WERI-Rb-1 (cell line): ENCODE measurements at places on chromosomes 1 and 21.

GRCh38 chr1:28428012-28428411 lies 58.5 kb downstream of the PHACTR4 start:
- DNase-seq = no peak

- no peak for DNase-seq
These were observed 40.1 kb downstream of the MAST2 start for GRCh38 chr1:45843474-45843905.

GRCh38 chr1:110877364-110877763 lies 4.4 kb downstream of the CD53 start:
- DNase-seq = no peak

DNA sequence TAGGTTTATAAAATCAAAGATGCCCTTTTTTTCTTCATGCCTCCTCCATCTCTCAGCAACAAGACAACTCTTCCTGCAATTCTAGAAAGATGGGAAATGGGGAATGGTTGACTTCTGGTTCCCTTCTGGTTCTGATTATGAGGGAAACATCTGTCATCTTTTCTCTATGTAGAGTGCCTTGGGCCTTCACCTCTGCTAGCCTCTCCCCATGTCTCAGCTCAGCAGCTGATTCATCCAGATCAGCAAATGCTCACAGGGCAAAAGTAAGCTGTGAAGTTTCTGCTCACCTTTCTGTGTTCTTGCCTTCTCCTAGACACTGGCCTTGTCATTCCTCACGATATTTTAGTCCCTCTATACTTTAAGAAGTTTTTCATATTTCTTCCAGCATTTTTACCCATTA lies 17.8 kb upstream of the BECN2 start:
- DNase-seq = no peak

GRCh38 chr1:37755290-37755689 lies 9.6 kb downstream of the EPHA10 start:
- no peak for DNase-seq

DNA sequence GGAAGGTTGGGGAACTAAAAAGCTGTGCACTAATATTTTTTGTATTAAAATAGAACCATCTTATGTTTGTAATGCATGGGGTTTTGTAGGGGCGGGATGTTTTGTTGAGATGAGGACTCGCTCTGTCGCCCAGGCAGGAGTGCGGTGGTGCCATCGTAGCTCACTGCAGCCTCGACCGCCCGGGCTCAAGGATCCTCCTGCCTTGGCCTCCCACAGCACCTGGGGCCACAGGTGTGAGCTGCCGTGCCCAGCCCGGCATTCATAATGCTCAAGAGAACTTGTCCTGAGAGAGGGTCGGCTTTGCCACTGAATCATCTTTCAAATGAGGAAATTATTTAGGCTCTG lies 3.0 kb upstream of the C1orf159 start:
- no peak for DNase-seq

- no peak for DNase-seq
These were observed 4.9 kb upstream of the SH3D21 start for GRCh38 chr1:36301220-36301619.

DNA sequence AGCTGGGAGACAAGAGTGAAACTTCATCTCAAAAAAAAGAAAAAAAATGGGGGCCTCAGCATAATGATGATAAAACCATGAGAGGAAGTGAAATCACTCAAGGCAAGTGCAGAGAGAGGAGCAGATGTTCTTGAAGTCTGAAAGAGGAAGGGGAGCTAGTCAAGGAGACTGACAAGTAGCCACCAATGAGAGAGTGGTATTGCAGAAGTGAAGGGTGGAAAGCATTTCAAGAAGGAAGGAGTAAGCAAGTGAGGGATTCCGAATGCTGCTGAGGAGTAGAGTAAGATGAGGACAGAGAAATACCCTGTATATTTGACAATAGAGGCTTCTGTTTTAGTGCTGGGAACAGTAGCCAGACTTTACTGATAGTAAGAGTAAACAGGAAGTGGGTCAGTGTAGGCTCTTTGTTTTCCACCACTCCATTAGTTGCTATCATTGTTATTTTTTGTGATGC lies 2.9 kb downstream of the TATDN3 start:
- no peak for DNase-seq

DNA sequence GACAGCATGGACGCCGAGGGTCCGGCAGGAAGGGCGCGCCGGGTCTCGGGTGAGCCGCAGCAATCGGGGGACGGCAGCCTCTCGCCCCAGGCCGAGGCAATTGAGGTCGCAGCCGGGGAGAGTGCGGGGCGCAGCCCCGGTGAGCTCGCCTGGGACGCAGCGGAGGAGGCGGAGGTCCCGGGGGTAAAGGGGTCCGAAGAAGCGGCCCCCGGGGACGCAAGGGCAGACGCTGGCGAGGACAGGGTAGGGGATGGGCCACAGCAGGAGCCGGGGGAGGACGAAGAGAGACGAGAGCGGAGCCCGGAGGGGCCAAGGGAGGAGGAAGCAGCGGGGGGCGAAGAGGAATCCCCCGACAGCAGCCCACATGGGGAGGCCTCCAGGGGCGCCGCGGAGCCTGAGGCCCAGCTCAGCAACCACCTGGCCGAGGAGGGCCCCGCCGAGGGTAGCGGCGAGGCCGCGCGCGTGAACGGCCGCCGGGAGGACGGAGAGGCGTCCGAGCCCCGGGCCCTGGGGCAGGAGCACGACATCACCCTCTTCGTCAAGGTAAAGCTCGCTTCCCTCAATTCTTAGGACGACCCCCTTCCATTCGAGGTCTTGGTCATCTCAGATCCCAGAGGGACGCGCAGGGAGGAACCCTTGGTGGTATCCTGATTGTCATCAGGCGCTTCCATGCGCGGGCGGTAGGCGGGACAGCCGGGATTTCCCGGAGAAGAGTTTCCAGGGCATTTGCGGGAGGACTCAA lies 1.6 kb downstream of the CLIC6 start:
- no peak for DNase-seq

DNA sequence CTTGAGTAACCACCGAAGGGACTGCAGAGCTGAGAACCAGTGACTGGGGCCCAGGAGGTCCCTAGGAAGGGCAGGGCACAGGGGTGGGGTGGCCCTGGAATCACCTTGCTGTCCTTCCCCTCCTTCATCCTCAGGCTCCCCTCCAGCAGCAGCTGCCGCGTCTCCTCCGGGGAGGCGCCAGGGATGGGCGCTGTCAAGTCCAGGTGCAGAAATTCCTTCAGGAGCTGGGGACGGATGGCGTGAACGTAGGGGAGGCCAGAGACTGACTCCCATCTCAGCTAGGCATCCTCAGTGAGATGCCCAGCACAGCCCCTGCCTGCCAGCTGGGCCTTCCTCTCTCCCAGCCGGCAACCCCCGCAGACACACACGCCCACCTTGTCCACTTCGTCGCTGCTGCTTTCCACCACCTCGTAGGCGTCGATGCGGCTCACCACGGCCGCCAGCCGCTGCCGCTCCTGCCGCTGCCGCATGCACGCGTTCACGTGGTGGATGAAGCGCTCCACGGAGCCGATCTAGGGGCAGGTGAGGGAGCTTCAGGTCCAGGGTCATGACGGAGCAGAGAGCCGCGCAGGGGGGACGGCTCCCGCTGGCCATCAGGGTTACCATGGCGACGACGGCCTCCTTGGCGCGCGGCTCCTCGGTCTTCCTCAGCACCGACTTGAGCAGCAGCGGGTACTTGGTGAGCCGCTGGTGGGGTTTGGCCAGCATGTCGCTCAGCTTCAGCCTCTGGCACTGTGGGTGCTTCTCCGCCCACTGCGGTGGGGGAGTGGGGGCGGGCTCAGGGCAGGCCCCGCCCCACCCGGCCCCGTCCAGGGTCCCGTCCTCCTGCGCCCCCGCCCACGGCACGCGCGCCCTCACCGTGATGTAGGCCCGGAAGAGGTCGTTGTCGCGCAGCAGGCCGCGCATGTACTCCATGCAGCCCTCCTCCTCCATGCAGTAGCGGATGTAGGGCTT lies 4.4 kb upstream of the TNFRSF25 start:
- no peak for DNase-seq

- DNase-seq = no peak
These were observed 90.6 kb downstream of the DMRTB1 start for GRCh38 chr1:53549781-53550180.

DNA sequence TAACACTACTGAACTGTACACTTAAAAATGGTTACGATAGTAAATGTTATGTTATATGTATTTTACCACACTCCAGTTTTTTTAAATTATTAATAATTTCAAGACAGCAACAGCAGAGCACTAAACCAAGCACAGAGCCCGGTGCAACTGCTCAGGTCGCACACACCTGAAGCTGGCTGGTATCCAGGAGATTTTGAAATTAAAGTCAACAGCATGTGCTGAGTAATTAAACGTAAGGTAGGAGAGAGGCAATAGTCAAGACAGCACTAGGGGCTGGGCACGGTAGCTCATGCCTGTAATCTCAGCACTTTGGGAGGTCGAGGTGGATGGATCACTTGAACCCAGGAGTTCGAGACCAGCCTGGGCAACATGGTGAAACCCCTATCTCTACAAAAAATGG lies 35.1 kb upstream of the SLC30A10 start:
- no peak for DNase-seq

DNA sequence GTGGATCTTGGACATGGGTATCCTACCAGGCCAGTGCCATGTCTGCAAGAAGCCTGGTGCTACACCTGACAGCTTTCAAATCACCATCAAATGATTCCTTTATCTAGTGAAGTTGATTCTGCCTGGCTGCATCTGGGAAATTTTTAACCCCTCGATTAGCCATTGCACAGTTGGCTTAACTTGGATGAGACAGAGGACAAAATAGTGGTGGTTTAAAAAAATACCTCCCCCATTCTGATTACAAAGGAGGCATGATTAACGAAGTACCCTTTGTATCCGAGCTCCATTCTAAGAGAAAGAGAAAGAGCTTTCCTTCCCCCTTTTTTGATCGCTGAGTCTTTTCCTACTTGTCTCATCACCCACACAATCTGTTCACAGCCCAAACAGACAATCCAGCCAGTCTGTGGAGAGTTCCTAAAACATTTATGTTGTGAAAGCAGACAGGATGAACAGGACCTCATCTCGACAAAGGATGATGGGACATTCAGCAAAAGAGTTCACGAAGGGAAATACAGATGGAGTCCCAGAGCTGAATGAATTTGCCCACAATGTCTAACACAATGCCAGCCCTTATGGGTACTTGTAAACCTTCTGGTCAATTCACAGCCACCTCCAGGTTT lies 20.5 kb downstream of the WLS start:
- no peak for DNase-seq

DNA sequence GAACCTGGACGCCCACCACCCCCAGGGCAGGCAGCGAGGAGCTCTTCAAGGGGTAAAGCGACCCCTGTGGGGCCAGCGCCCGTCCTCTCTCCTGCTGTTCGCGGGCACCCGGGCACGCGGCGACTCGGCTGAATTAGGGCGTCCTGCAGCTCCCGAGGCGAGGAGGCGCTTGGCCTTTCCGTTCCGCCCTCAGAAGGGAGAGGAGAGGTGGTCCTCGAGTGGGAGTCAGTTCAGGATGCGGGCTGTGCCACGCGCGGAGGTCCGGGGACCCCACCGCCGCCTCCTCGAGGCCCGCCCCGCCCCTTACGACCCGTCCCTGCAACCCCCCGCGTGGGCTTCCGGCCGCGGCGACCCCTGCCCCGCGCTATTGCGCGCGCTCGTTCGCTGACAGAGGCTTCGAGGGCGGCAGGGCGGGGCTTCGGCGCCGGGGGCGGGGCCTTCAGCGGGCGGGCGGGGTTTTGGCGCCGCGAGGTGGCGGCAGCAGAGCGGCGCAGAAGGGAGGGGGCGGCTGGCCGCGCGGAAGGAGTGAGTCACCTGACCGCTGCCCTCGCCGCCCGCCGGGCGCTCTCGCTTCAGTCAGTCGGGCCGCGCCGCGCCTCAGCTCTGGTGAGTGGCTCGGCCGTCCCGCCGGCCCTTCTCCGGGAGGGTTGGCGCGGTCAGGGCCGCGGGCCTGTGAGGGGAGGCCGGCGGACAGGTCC lies at the start of gene BACH1:
BACH1 (plus strand) TSS at position 575 of the 698 bp plus-strand sequence. CDS start 22,359 bp downstream, outside the sequence.
- DNase-seq = peak; percentile 92

DNA sequence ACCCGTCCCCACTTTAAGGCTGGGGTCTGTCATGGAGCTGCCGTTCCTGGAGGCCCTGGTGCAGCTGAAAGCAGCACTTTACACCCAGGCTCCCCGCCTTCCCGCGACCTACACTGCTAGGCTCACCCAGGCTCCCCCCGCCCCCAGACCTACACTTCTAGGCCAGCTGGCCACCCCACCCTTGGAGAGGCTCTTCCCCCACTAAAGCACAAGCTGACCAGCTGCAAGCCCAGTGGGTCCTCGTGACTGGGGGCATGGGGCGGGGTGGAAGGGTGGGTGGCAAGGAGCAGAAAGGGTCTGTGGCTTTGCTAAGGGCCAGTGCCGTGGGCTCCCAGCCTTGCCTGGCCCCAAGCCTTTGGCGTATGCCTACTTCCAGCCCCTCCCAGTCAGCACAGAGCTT lies 9.7 kb upstream of the ARHGEF16 start:
- no peak for DNase-seq

- no peak for DNase-seq
These were observed 120.5 kb upstream of the HMGB4 start for GRCh38 chr1:33743221-33743998.

DNA sequence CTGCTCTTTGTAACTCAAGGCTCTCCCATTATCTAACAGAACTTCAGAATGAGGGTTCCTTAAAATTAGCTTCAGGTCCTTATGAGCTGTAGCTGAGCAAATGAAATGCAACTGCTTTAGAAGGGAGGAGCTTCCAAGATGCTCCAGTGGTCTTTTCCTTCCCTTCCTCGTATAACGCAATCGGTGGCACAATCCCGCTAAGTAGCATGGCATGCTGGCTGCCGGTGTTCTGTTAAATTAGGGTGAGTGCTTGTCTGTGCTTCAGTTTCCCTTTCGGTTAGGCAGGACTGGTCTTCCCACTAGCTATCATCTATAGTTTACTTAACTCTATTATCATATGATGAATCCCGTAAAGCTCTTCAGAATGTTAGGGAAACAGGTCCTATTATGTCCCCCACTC lies 917 bp downstream of the KIAA0040 start:
- DNase-seq = no peak

- no peak for DNase-seq
These were observed 476.5 kb upstream of the VAMP3 start for GRCh38 chr1:7294636-7295035.

GRCh38 chr1:14165371-14165801 lies 433.1 kb upstream of the KAZN start:
- DNase-seq = no peak

DNA sequence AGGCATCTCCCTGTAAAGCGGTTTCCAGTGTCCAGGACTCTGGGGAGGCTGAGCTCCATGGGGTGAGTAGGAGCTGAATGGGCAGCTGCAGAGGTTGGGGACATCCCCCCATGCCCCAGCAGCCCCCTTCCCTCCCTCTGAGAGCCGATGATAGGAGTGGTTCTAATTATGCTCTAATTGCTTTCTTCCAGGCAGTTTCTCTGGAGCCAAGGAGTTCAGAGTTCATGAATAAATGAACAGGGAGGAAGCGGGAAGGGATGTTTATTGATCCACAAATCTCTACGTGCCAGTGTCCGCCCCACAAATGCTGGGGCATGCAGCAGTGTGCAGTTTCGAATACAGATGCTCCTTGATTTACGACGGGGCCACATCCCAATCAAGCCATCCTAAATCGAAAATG lies 15.6 kb downstream of the NKAIN1 start:
- no peak for DNase-seq

- no peak for DNase-seq
These were observed 37.9 kb upstream of the EEIG2 start for GRCh38 chr1:108521990-108522393.

- DNase-seq = no peak
These were observed 255.9 kb upstream of the VAMP3 start for GRCh38 chr1:7515175-7515574.

GRCh38 chr1:183588827-183589226 lies 1.4 kb downstream of the NCF2 start:
- no peak for DNase-seq

GRCh38 chr1:20775700-20776099 lies 11.4 kb downstream of the HP1BP3 start:
- DNase-seq = no peak

- DNase-seq = no peak
These were observed 146.6 kb downstream of the VPS13D start for GRCh38 chr1:12376236-12377045.

- no peak for DNase-seq
These were observed 101.6 kb downstream of the GABPA start for GRCh38 chr21:25836396-25836795.
